Activated naive CD8-positive, alpha-beta T cell treated with anti-CD3 and anti-CD28 coated beads, Interleukin-2, amount 10 ng/mL, durations not matched to agents 7 days and 5 days (primary cell): ENCODE measurements at places on chromosomes 4 and X. TPM values are rescaled to one million over a fixed set of nuclear protein-coding genes. Genes with fewer than 3 reads are reported as not detected.

WDR44 gene
- total RNA-seq, result 23.1 TPM

MUC7 gene
- total RNA-seq, result not detected

LDB2 gene
- total RNA-seq, result not detected

PPP4R3C gene
- not detected for total RNA-seq

PLP2 gene
- 47.5 TPM for total RNA-seq

SUPT20HL2 gene
- not detected for total RNA-seq

CT55 gene
- total RNA-seq, result not detected

BMPR1B gene
- not detected for total RNA-seq

SLC16A2 gene
- total RNA-seq, result 0.06 TPM

MAOB gene
- not detected for total RNA-seq

SLC9B1 gene
- total RNA-seq, result 2.5 TPM

GRCh38 chr4:62627141-62627540 lies 1427.0 kb downstream of the ADGRL3 start:
- no peak for DNase-seq

DNA sequence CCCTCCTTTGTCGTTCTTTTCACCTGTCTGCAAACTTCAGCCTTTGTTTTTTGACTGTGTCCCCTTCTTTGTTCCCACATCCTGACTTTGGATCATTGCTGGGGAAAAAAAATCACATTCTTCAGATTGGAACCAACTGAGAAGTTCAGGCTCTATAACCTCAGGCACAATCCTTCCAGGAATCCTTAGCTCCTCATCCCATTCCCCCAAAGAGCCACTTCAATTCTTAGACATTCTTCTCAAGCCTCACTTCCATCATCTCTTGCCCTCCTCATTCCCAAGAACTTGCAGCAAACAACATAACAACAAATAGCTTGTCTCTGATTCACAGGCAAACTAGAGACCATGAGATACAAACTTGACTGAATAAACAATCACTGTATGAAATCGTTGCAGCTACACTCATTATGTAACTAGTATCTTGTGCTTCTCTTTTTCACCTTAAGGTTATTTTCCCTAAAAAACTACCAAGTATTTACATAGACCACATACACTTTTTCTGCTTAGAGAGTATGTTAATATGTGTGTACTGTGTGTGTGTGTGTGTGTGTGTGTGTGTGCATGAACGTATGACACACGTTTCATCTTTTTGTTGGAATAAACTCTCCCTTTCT lies 26.4 kb upstream of the PGM2 start:
- no peak for DNase-seq

GRCh38 chr4:161856711-161857326 lies 307.0 kb downstream of the FSTL5 start:
- DNase-seq, result no peak

- DNase-seq, result no peak
Observed at GRCh38 chrX:12007881-12008280, 130.4 kb upstream of the FRMPD4 start.

DNA sequence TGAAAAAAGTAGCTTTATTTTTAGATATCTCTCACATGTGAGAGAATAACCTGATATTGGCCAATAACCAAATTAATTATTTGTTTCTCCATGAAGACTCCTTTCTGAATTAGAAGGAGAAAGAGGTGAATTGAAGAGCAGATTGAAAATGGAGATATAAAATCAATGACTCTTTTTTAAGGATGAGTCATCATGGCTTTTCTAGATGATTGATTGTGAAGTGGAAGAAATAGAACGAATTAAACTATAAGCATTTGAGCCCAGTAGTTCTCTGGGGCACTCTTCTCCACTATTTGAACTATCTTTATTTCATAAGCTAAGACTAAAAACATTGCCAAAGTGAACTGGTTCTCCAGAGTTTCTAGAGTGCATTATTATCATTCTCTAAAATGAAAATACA lies 137.2 kb upstream of the EDNRA start:
- DNase-seq, result no peak

- no peak for DNase-seq
Observed at GRCh38 chr4:56410247-56411062, 23.2 kb upstream of the AASDH start.

DNA sequence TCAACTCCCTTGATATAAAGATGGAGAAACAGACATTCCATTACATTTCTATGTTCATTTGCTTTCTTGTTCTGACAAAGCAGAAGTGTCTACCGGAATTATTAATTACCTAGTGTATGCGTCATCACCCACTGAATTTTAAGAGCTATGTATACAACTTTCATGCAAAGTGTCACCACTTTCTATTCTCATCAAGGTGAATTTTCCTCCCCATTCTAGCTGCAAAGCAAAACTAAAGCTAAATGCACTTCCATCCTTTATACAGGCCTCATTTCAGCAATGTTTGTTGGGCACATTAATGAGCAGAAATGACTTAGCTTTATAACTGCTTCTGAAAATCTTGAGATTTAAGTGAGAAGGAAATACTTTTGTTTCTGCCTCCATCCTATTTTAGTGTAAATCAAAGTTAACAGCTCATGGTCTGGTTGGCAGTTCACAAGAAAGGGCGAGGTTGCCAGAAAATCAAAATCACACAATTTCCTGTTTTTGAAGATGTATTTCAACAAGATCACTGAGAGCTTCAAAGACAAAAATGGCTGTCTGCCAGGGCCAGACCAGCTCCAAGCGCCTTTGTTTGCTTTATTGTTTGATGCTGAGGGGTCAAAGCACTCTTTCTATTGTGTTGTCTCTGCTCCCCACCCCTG lies 7.2 kb upstream of the FAM9C start:
- no peak for DNase-seq

DNA sequence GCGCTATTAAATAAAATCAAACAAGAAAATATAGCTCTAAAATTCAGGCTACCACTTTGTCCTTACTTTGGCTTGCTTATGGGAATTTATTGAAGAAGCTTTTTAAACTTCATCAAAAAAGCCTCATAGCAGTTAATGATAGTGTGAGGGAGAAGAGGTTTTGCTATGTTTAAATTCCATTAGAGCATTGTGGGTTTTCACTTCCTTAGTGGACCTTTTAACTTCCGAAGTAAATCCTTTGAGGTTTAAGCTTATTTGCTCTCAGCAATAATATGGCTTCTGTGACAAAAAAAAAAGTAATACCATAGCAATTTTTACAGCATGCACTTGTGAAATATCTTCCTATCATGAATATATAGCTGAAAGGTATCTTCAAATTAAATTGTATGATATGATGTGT lies 120.2 kb upstream of the NDST4 start:
- no peak for DNase-seq

- no peak for DNase-seq
Observed at GRCh38 chrX:13522811-13523210, 46.6 kb upstream of the EGFL6 start.

DNA sequence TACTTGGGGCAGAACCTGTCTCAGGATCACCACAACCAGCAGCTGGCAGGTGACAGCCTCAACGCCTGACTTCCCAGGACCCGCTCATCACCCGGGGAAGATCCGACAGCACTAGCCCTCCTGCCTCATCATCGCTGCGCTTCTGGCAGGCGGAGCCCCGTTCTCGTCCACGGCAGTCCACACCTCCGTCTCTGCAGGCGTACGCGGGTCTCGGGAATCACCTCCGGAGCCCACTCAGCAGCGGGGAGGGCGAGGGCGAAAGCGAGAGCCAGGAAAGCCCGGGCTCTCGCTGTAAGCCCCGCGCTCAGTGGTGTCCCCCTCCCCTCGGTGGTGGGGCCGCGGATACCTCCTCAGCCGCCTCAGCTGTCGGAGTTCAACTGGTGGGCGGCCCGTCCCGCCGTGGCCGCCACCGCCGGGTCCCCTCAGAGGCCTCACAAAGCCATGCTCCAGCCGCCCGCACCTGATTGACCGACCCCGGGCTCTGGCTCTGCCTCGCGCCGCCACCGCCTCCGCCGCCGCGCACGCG lies 518 bp upstream of the CNKSR2 start:
- peak; percentile 48 for DNase-seq

- no peak for DNase-seq
Observed at GRCh38 chr4:26015133-26015651, 101.2 kb downstream of the SMIM20 start.

GRCh38 chr4:121675715-121676114 lies 21.1 kb downstream of the ANXA5 start:
- no peak for DNase-seq

DNA sequence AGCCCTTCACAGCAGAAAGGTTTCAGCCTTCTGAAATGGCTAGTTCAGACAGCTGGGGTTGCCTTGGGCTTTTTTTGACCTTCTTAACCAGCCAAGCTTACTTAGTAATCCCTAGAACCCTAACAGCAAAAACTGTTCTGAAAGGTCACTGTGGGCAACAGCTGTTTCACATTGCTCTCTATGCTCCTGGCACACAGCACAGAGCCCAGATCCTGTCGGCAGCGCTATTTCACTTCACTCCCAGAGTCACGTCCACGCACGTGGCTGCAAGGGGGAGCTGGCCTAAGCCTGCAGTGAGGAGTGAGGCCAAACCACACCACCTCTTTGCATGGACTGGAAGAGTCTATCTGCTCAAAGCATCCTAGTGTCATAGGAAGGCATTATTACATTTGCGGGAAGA lies 32.0 kb upstream of the STS start:
- DNase-seq, result no peak

- no peak for DNase-seq
Observed at GRCh38 chr4:25811374-25811690, 51.5 kb downstream of the SEL1L3 start.

GRCh38 chr4:53861856-53862610 lies 202.4 kb downstream of the CHIC2 start:
- no peak for DNase-seq

GRCh38 chr4:20641976-20642375 lies 58.3 kb upstream of the PACRGL start:
- DNase-seq, result no peak

GRCh38 chr4:169770416-169770815 lies 12.7 kb upstream of the HPF1 start:
- no peak for DNase-seq

DNA sequence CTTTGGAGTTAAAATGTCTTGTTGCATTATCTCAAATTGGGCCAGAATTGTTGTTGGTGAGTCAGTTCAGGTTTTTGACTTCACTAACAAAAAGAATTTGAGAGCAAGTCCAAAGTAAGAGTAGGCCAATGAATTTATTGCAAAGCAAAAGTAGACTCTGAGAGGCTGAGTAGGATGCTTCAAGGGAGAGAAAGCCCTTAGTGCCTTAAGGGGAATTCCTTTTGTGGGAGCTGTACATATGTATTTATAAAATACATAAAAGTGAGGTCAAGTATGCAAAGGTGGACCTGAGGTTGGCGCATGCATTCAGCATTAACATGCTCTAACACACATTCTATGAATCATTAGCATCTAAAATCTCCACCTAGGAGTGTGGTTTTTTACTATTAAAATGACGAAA lies 565.4 kb downstream of the GRXCR1 start:
- DNase-seq, result no peak

GRCh38 chrX:110322603-110323002 lies 4.7 kb upstream of the AMMECR1 start:
- DNase-seq, result no peak
